ENCODE measurements at places on chromosomes 11 and 22. TPM values are rescaled to one million over a fixed set of nuclear protein-coding genes. Genes with fewer than 3 reads are reported as not detected.

DNA sequence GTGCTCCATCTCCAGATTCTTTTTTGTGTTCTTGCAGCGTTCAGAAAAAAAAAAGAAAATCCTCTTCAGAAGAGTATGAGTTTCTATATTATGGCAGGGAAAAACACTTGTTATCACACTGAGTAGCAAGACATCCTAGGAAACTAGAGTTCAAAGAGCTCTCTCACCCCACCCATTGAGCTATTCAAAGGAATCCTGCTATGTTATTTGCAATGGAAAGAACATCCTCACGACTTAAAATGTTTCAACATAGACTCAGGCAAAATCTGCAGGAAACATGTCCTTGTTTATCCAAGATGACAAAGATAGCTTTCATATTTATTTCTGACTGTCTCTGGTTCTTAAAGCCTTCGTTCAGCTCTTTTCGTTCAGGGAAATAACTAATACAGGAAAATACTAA lies 331.6 kb upstream of the ANO5 start:
- DNase-seq = no peak

GRCh38 chr11:13784441-13784840 lies 116.0 kb downstream of the FAR1 start:
- no peak for DNase-seq

- no peak for DNase-seq
Observed at GRCh38 chr22:46679706-46680269, 58.3 kb downstream of the CERK start.

- DNase-seq = no peak
Observed at GRCh38 chr11:86678823-86679222, 6.4 kb upstream of the ME3 start.

GAS2L1 gene
- total RNA-seq = 9.3 TPM

SYT13 gene
- 1.7 TPM for total RNA-seq

SEC14L6 gene
- not detected for total RNA-seq

DNA sequence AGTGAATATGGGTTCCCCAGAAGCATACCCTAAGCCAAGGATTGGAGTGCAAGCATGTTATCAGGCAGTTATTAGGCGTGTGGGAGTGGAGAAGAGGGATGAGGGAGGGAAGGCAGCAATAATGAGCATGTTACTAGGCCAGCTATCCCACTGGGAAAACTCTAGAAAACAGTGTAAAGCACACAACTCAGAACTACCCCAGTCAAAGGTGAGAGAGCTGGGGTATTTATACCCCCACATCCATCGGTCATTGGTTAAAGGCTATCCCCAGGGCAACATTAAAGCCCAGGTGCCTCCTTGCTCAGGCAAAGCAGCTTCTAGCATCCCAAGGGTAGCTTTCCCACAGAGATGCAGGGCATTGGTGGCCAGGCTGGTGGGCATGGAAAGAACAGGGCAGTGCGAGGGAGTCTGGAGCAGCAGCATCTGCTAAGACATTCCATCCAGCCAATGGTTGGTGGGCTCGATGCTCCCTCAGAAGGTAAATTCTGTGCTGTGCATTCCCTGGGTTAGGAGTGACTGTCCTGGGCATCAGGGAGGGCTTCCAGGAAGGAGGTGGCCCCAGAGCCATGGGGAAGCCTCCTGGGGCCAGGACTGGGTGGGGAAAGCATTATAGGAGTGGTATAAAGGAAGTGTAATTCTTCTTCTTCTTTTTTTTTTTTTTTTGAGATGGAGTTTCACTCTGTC lies 21.1 kb upstream of the LRRC10B start:
- no peak for DNase-seq

DNA sequence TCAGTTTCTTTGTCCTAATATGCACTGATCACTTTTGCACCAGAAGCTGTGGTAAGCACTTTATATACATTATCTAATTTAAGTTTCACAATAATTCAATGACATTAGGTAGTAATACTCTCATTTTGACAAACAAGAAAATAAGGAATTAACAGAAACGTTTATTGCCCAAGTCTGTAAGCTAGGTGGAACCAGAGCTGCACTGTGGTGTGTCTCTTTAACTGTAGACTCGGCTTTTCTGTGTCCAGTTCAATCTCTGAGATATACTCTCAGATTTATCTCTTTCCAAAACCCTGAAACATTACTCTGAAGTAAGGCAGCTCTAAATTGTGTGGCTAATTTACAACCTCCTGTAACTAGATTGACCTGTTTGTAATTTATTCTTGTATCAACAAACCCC lies 101.1 kb downstream of the MUC15 start:
- no peak for DNase-seq

- peak; percentile 85 for DNase-seq
Observed at GRCh38 chr22:40376149-40376548, 5.8 kb downstream of the SGSM3 start.

PARVG gene
- 5.4 TPM for total RNA-seq

ANO9 gene
- total RNA-seq = 3.7 TPM

APOA1 gene
- 9.3 TPM for total RNA-seq

DNA sequence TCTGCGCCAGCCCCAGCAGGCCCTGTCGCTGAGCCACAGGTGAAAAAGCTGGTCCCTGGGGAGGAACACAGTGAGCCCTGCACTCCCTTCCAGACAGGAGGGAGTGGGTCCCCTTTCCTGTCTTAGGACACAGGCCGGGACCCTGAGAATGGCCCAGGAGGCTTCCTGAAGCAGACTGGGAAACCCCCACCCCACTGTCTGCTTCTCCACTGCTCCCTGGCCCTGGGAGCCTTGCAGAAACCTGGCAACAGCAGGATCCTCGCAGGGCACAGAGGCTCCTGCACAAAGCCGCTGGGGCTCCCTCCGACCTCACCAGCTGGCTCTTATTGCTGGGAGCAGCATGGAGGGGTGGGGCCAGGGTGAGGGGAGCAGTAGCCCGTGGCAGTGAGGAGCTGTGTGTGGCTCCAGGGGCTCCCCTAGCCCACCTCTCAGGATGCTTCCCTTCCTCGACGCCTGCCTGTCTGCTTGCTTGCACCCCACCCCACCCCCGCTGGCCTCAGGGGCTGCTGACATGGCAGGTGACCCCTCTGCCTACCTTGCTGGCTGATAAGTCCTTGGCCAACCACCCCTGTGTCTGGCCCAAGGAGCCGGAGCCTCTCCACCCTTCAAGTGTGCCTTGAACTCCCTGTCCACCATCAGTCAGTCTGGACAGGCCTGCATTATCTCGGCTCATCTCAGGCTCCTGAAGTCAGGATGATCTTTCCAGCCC lies 72.1 kb upstream of the KCNQ1OT1 start:
- peak; percentile 3 for DNase-seq

DNA sequence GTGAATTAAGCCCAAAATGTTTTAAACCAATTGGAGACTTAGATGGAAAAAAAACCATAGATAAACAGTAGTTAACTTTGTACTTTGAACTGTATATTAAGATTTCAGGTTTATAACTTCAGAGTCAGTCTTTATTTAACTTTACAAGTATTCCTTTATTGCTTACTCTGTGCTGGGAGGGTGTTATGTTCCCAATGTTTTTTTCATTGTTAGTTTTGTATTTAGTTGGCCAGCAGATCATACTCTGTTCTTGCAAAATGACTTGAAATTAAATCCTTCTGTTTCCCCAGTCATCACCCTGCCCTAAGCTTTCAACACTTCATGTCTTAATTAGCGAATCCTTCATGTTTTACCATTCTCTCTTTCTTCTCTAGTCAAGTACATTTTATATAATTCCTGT lies 25.3 kb downstream of the SIK2 start:
- DNase-seq = no peak

- DNase-seq = no peak
Observed at GRCh38 chr22:16801571-16801970, 23.6 kb downstream of the XKR3 start.

GRCh38 chr11:102879801-102880200 lies 5.0 kb upstream of the MMP12 start:
- no peak for DNase-seq

UPK2 gene
- not detected for total RNA-seq

MMP10 gene
- total RNA-seq = not detected

Measured in thyroid gland (tissue), 4 donors.